ENCODE measurements at places on chromosomes 1 and 21. TPM values are rescaled to one million over a fixed set of nuclear protein-coding genes. Genes with fewer than 3 reads are reported as not detected.

Gene TLR5
- total RNA-seq = under 0.01 TPM

Gene A3GALT2
- total RNA-seq = not detected

Gene LCE1B
- not detected for total RNA-seq

Gene CDCA8
- total RNA-seq = 6.1 TPM

Gene RO60
- total RNA-seq = 161 TPM

Gene GMEB1
- total RNA-seq = 8.6 TPM

Gene CRYAA
- not detected for total RNA-seq

Gene PRAMEF14
- total RNA-seq = not detected

Gene NUP210L
- under 0.01 TPM for total RNA-seq

Gene RSBN1
- 12.8 TPM for total RNA-seq

Gene RAB25
- not detected for total RNA-seq

Gene IRF2BP2
- 37.2 TPM for total RNA-seq

Gene GPR25
- not detected for total RNA-seq

Gene DENND2C
- 3.1 TPM for total RNA-seq

Gene SH3D21
- 1.9 TPM for total RNA-seq

Gene GPBP1L1
- 57.4 TPM for total RNA-seq

Gene PALMD
- total RNA-seq = 1.1 TPM

Gene NGF
- 12.5 TPM for total RNA-seq

Gene TCHH
- total RNA-seq = not detected

Gene TRPM2
- total RNA-seq = not detected

Gene AMIGO1
- 1.6 TPM for total RNA-seq

Gene CCT3
- total RNA-seq = 637 TPM

Gene SPATA46
- not detected for total RNA-seq

Gene LCA5L
- total RNA-seq = 0.28 TPM

Gene DNAJC6
- total RNA-seq = 0.18 TPM

Gene WDR47
- 17.4 TPM for total RNA-seq

Gene FMO4
- total RNA-seq = 0.36 TPM

Gene PTBP2
- total RNA-seq = 37.8 TPM

Gene BRINP3
- total RNA-seq = under 0.01 TPM

Gene AIRE
- not detected for total RNA-seq

Gene NTNG1
- total RNA-seq = 2.3 TPM

Gene CCDC28B
- total RNA-seq = 17.2 TPM

Gene CTSK
- total RNA-seq = 7.7 TPM

Gene IFNLR1
- not detected for total RNA-seq

Gene OR2L8
- total RNA-seq = not detected

Gene SPRR3
- not detected for total RNA-seq

Gene C8B
- not detected for total RNA-seq

Gene HHIPL2
- not detected for total RNA-seq

Gene KRTAP21-2
- not detected for total RNA-seq

Gene CELA3B
- not detected for total RNA-seq

Gene GSTM2
- total RNA-seq = 6.9 TPM

Gene SLC22A15
- total RNA-seq = under 0.01 TPM

Gene GBP5
- total RNA-seq = not detected

Gene SYF2
- total RNA-seq = 8.6 TPM

Gene TSPEAR
- not detected for total RNA-seq

Gene SPRR2E
- not detected for total RNA-seq

Gene SPRR2A
- total RNA-seq = not detected

Gene MARCKSL1
- total RNA-seq = 34.7 TPM

Gene KCNE1
- 0.90 TPM for total RNA-seq

Gene TMPRSS15
- not detected for total RNA-seq

Gene SLAMF9
- 0.28 TPM for total RNA-seq
